ENCODE measurements at places on chromosomes 7 and 10. TPM values are rescaled to one million over a fixed set of nuclear protein-coding genes. Genes with fewer than 3 reads are reported as not detected.

Gene DNAJC12
- 4.8 TPM for total RNA-seq

Gene FAM171A1
- total RNA-seq: 19.7 TPM

Gene INHBA
- total RNA-seq: 67.4 TPM

Gene GCK
- 1.4 TPM for total RNA-seq

Gene ACTR1A
- total RNA-seq: 167 TPM

Gene LIPJ
- not detected for total RNA-seq
